Activated CD4-positive, alpha-beta T cell treated with anti-CD3 and anti-CD28 coated beads, Interleukin-2, Interleukin-6, amounts not matched to agents 100 ng/mL and 50 ng/mL, durations not matched to agents 16 hours and 8 hours (primary cell): ENCODE measurements at places on chromosomes 12 and 14.
A peak's percentile ranks its signal among the peaks of the same experiment; 100 is the strongest.

- no peak for DNase-seq
These were observed 235.5 kb upstream of the TBX3 start for GRCh38 chr12:114919479-114919878.

DNA sequence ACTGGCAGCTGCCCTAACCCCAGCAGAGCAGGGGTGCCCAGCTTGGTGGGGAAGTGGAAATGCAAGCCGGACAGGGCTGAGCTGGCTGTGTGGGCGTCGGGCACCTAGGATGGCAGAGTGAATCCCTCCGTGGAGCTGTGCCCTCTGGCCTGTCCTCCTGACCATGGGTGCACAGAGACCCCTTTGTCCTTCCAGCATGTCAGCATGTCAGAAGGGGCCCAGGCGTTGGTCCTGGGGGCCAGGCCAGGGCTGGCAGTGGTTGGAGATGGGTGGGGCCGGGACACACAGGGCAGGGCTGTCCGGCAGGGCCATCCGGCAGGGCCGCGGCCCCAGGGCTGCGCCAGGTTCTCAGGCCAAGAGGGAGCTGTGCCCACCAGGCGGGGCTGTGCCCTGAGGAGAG lies 8.8 kb upstream of the TEX22 start:
- DNase-seq, result no peak

- no peak for DNase-seq
These were observed 44.2 kb downstream of the INSM2 start for GRCh38 chr14:35578135-35578534.

- DNase-seq, result no peak
These were observed 242.5 kb upstream of the ARHGAP5 start for GRCh38 chr14:31834616-31835015.

DNA sequence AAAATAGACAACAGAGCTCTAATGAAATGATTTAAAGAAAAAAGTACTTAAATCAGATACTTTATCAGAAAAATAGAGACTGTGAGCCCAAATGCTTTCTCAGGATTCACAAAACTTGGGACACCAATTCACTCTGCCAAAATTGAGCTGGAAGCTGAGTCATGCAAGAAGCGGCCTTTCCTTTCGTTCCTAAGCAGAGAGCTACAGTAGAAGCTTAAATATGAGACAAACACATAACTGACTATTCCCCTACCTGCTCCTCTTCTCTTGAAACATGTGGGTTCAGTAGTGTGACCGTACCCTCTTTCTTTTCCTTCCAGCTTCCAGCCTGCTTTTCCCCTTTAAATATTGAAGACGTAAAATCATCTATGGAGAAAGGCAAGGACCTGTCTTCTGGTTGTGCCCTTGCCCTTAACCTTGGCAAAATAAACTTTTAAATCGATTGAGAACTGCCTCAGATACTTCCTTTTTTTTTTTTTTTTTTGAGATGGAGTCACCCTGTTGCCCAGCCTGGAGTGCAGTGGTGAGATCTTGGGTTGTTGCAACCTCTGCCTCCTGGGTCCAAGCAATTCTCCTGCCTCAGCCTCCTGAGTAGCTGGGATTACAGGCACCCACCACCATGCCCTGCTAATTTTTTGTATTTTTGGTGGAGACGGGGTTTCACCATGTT lies 4.4 kb upstream of the SDS start:
- DNase-seq, result no peak

DNA sequence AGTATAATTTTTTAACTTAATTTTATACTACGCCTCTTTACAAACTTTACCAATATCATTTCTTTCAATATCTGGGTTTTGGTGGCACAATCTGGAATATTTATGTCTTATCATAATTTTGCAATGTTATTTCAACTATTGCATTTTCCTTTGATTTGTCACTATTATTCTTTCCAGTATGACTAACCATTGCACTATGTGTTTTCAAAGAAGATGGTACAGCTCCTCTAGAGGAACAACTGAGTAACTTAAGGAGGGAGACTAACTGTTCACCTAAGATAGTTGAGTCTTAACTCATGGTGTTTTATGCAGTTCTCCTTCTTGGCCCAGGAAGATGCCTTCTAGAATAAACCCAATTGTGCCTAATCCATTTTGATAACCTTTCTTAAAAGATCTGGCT lies 60.5 kb upstream of the KIF21A start:
- DNase-seq, result no peak

- DNase-seq, result no peak
These were observed 38.8 kb downstream of the SLC15A5 start for GRCh38 chr12:16238661-16239060.

GRCh38 chr12:24135158-24135850 lies 185.8 kb upstream of the SOX5 start:
- DNase-seq, result no peak

GRCh38 chr14:37584211-37585100 lies 10.6 kb downstream of the FOXA1 start:
- DNase-seq, result no peak

DNA sequence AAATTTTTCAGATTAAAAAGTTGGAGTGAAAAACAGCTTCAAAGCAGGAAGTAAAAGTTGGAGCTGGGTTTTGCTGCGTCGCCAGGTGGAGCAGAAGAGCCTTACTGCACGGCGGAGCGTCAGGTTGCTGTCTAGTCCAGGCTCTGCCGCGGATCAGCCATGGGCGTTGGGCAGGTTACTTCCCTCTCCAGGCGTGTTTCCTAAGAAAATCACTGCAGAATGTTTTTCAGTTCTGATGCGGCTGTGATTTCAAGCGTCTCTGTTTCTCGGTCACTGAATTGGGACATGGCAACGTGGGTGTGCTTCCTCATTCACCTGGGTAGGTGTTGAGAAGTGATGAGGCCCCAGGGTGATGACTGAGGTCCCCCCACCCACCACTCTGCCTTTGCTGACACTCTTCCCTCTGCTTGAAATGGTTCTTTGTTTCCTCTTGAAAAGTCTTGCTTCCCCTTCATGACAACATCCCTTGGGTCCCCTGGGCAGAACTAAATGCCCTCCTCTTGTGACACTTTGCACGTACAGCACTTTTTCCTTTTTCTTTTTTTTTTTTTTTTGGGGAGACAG lies 7.6 kb downstream of the EVL start:
- peak; percentile 71 for DNase-seq
